ENCODE measurements at places on chromosomes 11 and 22.

DNA sequence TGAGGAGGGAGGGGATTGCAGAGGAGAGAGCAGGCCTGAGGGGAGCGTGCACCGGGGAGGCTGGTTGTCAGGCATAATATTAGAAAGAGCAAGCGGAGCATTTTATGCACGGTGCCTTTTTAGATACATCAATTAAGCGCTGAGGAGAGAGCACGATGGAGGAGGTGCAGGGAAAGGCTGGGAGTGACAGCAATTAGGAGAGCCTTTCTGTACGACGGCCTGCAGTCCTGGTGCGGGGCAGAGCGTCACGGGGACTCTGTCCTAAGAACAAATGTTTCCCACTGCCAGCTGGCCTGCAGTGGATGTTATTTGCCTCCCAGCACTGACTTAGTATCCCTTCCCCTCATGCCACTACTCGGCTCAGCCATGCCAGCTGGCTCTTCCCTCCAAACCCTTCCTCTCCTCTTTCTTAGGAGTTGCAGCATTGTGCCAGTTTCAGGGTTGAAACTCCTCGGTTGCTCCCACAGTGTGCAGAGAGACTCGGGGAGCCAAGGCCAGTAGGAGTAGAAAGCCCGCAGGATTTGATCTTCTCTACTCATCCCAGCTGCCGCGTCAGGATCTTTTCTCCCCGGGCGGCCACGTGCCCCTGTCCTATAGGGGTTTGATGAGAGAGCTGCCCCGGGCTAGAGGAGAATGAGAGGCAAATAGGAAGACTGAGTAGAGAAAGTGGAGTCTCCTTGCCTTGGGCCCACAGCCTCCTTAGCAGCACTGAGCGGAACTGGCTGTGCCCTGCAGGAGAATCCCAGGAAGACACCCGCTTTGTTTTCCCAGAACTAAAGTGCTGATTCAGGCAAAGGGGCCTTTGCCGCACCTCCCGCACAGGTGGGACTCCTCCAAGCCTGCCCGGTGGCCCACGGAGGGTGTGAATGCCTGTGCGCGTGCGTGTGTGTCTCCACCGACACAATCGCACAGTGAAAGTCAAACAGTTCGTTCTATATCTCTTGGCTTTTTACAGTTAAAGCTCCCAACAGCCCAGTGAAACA lies 875.3 kb downstream of the NTM start:
- no peak for DNase-seq

GRCh38 chr22:19180234-19180633 lies 1.7 kb upstream of the SLC25A1 start:
- no peak for DNase-seq

DNA sequence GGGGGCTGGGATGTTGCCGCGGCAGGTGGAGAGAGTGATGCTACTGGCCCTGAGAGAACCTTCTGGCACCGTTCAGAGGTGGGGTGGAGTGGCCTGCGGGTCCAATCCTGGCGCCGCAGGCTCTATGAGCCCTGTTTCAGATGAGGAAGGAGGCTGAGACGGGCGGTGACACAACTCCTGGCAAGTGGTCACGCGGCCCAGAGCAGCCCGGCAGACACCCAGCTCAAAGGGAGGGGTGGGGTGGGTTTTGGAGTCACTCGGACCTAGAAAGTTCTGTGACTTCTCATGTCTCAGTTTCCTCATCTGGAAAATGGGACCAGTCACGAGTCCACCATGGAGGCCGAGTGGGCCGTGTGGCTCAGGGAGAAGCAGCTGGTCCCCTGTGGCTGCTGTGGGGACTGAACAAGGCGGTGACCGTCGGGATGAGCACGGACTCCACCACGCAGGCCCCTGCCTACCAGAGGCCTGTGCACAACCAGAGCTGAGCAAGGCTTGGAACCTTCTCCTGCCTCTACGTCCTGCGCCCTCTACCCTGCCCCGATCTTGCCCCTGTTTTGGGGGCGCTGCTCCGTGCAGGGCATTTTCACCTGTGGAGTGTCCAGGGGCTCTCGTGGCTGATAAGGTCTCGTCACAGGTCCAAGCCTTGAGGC lies 3.7 kb downstream of the TSPO start:
- no peak for DNase-seq

DNA sequence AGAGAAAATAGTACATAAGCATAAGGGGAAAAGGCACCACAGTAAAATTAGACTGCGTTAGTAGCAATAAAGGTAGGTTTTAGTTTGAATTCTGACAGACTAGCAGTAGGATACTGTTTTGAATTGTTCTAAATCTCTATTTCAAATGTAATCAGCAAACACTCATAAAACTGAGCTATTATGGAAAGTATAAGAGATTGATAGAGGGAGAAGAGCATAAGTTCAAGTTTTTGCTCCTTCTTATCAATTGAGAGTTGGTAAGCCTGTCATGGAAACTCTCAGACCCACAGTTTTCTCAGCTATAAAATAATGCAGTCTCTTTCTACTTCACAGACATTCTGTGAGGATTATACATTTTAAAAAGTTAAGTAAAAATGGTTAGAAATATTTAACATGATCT lies 840.2 kb upstream of the CNTN5 start:
- DNase-seq = no peak

GRCh38 chr22:19871023-19871844 lies 16.6 kb upstream of the GNB1L start:
- no peak for DNase-seq

GRCh38 chr11:60169264-60169915 lies 13.5 kb downstream of the MS4A6A start:
- DNase-seq = no peak

DNA sequence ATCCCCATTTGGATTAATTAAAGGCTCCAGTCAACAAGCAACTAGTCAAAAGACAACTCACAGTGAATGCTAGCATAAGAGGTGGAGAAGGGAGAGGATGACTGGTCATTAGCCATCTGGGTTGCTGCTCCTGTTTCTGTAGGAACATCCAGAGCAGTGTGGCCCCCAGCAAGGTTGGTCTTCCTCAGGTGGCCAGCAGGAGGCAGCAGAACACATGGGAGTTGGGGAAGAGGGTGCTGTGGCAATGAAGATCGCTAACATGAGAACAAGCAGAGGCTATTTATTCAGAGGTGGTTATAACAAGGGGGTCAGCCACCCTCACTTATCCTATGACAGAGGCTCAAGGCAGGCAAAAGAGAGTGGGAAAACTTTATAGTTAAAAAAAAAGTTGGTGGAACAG lies 21.3 kb downstream of the IZUMO1R start:
- no peak for DNase-seq

DNA sequence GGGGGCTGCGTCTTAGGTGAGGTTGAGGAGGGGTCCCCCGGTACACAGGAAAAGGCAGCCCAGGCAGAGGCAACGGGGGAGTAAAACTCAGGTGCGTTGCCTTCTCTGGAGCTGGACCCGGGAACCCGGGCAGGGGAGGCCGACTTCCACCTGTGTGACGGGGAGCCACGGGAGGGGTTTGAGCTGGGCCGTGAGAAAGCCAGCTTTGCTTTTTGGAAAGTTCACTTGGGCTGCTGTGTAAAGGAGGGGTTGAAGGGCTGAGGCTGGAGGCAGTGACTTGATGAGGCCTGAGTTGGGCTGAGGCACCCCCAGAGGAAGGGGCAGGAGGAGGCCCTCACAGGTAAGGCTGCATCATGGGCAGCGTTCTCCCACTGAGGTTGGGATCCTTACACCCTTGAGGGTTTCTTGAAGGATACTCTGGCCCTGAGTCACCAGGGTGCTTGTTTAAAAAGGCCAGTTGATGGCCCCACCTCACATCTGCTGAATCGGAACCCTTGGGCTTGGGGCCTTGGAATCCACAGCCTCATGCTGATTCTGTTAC lies 47.2 kb downstream of the CHRDL2 start:
- no peak for DNase-seq

- DNase-seq = no peak
Observed at GRCh38 chr11:132848336-132848735, 684.0 kb downstream of the OPCML start.

- no peak for DNase-seq
Observed at GRCh38 chr11:94511932-94512781, at the start of gene C11orf97. Gene C11orf97 (plus strand): TSS chr11:94512461. CDS start chr11:94512529, 68 bp downstream.

- no peak for DNase-seq
Observed at GRCh38 chr11:94602430-94603372, 35.5 kb downstream of the PIWIL4 start.

DNA sequence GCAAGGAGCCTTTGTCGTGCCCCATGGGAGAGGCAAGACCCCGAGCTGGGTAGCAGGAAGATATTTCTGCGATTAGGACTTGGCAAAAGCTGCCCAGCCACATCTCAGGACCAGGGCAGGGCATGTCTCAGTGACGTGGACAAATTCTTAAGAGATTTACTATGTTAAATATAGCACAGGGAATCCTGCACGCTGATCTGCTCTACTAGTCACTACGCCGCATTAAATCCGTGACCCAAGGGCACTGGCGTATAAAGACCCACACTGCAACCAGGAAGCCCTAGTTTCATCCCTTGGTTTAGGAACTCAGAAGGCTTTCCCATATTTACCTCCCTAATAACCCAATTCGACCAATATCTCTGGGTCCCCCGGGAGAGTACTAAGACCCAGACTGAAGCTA lies 35.1 kb downstream of the AP1B1 start:
- DNase-seq = no peak

- no peak for DNase-seq
Observed at GRCh38 chr11:7672276-7672959, 882 bp downstream of the CYB5R2 start.

GRCh38 chr22:49967706-49968208 lies 7.2 kb downstream of the PIM3 start:
- no peak for DNase-seq

DNA sequence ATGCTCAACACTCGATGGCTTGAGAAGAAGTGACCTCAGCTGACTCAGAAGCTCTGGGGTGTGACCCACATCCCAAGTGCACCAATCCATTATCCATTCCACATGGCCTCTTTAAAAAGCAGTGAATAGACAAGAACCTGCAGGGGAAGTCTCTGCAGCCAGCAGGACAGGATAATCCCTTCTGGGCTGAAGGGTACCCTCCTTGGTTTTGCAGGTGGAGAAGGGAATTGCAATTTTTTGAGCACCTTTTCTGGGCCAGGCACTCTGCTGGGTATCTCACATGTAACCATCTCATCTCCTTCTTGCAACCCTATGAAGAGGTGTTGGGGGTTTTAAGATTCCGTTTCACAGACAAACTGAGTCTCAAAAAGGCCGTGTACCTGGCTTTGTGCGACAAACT lies 76.6 kb downstream of the MYO18B start:
- no peak for DNase-seq

DNA sequence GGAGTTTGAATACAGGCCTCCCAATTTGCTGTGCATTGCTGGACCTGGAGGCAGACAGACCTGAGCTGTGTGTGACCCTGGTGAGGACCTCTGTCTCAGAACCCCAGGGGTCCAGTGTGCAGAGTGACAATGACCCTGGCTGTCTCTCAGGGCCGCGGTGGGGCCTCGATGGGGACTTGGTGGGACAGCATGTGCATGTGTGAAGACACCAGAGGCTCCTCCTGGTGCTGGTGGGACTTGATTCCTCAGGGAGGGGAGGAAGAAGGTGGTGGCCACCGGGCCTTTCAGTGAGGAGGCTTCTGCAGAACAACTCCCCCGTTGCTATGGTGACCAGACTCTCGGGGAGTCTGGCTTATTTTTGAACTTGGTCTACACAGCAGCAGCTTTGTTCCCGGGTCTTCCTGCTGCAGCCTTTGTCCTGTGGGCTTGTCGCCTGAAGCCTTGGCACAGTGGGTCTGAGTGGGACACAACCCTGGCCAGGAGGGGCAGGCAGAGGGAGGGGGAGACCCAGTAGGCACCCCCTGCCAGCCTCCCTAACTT lies 35.3 kb downstream of the MCM5 start:
- no peak for DNase-seq

- no peak for DNase-seq
Observed at GRCh38 chr11:2375964-2376551, 1.1 kb upstream of the CD81 start.

- DNase-seq = no peak
Observed at GRCh38 chr11:72119198-72119597, 6.7 kb upstream of the ANAPC15 start.

DNA sequence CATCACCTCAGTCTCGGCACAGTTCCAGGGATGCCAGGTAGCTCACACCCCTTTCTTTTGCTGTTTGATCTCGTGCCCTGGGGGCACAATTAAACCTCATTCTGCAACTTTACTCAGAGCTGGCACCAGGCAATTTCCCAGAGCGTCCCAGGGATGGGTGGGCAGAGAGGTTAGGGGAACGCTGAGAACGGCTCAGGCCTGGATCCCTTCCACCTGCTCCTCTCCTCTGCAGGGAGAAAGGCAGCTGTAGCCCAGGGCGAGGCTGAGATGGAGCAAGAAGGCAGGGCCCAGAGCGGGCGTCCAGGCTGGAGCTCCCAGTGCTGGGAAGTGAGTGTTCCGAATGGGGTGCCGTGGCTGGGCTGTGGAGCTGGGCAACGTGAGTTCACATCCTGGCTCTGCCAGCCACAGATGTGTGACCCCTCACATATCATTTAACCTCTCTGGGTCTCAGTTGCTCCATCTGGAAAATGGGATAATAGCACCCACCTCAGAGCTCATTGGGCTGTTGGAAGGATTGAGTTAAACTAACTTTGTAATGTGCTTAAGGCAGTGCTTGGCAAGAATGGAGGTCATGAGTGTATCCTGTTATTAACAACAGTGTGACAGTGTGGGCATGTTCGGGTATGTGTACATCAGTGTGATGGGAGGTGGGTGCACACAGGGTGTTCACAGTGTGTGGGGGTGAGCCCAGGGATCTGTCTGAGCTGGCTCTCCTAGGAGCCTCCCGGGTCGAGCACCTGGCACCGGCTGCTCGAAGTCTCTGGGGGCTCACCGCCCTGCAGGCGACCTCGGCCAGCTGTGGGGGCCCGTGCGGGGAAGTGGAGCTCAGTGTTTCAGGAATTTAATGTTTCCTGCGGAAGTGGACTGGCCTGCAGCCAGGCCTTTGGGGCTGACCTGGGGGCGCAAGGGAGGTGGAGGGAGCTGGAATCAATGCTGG lies 15.5 kb downstream of the OTUB1 start:
- DNase-seq = no peak

DNA sequence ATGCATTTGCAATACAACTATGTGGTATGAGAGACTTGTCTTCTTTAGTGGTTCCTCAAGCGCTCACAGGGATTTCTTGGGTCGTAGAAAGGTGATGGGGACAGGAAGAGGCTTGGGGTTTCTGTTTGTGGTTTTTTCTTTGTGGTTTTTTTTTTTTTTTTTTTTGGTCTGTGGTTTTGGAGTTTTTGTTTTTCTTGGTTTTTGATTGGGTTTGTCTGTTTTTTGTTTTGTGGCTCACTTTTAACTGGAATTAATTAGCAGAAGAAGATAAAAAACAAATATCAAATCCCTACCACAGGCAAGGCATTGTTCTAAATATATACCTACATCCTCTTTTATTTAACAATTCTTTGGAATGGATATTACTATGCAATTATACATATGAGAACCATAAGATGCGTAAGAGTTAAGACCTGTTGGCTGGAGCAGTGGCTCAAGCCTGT lies 5.5 kb downstream of the TTC28 start:
- DNase-seq = no peak

DNA sequence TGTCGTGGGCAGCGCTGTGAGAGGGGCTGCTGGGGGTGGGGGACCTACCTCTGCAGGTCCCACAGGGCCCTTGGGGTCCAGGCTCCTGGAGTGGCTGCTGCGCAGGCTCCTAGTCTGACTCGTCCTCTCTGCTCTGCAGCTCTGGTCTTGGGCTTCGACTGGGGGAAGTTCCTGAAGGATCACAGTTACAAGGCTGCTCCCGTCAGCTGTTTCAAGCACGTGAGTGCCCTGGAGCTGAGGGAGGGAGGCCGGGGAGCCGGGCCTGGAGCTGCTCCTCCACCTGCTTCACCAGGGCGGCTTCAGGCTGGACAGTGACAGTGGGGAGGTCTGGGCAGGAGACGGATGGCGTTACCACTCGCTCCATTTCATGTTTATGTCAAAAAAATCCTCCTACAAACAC lies 11.9 kb downstream of the L3MBTL2 start:
- no peak for DNase-seq
